ENCODE measurements at places on chromosomes 6 and 20.
A peak's percentile ranks its signal among the peaks of the same experiment; 100 is the strongest.

- DNase-seq: no peak
Observed at GRCh38 chr6:16630026-16630643, 131.1 kb downstream of the ATXN1 start.

- no peak for DNase-seq
Observed at GRCh38 chr6:155349956-155350355, 35.7 kb upstream of the TFB1M start.

- no peak for DNase-seq
Observed at GRCh38 chr6:13280254-13280653, 48.1 kb downstream of the TBC1D7 start.

DNA sequence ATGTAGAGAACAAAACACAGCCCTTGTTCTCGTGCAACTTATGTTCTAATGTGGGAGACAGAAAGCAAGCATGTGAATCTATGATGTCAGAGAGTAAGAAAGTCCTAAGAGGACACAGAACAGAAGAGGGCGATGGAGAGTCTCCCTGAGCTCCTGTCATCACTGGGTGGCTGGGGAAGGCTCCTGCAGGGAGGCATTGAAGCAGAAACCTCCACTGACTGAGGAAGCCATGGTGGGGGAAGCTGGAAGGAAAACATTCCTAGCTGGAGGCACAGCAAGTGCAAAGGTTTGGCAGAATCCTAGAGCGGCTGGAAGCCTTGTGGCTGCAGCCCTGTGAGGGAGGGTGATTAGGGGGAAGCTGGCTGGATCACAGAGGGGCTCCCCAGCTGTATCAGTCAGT is 248.0 kb downstream of the CDH26 start:
- peak; percentile 57 for DNase-seq

DNA sequence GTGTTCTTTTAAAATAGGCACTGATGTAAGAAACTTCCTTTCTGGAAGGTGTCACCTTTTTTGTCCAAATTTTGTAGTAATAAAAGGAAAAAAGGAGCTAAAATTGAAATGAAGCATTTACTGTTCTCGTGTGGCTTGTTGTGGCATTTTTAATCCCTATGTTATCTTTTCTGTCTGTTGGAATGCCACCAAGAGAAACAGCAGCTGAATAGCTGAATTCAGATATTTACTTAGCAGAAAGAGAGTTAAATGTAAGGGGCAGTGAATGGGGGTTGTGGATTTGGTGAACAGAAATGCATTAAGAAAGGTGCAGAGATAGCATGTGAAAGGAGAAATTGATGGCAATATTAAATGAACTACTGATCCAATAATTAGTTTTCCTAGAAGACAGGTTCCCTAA is 573.6 kb upstream of the EPHA7 start:
- peak; percentile 9 for DNase-seq

- DNase-seq: peak; percentile 5
Observed at GRCh38 chr6:100633096-100633777, 168.5 kb upstream of the SIM1 start.
